ENCODE measurements at places on chromosomes 7 and 10.

- no peak for DNase-seq
These were observed 46.2 kb downstream of the NOC3L start for GRCh38 chr10:94316560-94316959.

GRCh38 chr7:108340856-108341411 is 115.3 kb downstream of the NRCAM start:
- DNase-seq = no peak

DNA sequence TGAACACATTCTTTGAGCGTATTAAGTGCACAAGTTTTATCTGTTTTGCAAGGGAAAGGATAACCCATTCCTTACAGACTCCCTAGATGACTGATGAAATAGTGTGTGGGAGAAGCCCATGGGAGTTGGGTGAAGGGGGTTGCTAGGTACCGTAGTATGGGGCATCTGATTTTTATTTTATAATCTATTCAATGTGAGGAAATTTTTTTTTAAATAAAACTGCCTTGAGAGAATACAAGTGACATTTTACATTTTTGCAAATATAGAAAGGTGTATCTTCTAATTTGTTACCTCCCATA is 1.4 kb downstream of the BTAF1 start:
- DNase-seq = no peak

DNA sequence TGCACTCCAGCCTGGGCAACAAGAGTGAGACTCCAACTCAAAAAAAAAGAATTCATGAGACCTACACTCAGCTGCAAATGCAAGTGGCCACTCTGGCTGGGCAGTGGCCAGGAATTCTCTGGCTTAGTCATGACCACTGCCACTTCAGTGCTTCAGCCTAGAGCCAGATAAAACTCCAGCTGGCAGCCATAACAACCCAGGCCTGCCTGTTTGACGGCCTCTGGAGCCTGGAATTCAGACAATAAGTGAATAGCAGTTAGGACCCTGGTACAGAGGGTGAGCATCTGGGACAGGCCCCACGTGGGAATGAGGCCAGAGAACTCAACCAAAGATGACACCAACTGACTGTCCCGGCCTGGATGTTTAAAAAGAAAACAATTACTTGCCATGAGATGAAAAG is 18.9 kb downstream of the RCC1L start:
- peak; percentile 95 for DNase-seq

DNA sequence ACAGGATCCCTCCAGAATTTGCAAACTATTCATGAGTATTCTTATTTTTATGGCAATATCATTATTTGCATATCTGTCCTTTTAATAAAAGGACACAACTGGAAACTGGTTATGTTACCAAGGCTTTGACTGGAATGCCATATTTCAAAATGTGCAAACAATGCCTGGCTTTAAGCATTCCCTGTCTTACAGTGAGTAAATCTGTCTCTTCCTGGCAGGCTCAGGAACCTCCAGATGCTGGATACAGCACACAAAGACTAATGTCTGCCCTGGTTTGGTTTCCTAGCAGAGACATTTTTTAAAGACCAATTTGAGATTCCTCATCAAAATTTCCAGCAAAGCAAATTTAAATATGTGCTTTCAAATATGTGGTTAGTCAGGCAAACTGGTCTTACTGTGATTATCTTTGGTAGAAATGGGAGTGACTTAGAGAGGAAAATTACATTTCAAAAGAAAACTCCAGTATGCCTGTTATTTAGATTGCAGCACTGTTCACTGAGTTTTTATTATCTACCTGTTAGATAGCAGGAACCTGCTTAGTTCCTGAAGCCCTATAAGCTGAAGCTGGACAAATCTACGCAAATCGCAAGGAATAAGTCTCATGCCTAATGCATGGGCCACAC is 31.3 kb downstream of the RNF216 start:
- no peak for DNase-seq
